Liver (tissue), 10 donors: ENCODE measurements at places on chromosomes 5 and 9.

GRCh38 chr5:149374801-149375200 lies 4.3 kb downstream of the IL17B start:
- no peak for DNase-seq
- no peaks in the 10 kb centered on the region for H3K4me1 ChIP-seq
- H3K36me3 ChIP-seq = no peaks in the 10 kb centered on the region
- H3K27ac ChIP-seq = no peak overlapping the region
- no peaks in the 10 kb centered on the region for H3K27me3 ChIP-seq

GRCh38 chr5:72410688-72411295 lies 90.6 kb downstream of the PTCD2 start:
- no peaks in the 10 kb centered on the region for H3K4me1 ChIP-seq
- H3K27ac ChIP-seq = no peak overlapping the region
- DNase-seq = no peak
- no peak overlapping the region for H3K4me3 ChIP-seq
- no peaks in the 10 kb centered on the region for H3K36me3 ChIP-seq

DNA sequence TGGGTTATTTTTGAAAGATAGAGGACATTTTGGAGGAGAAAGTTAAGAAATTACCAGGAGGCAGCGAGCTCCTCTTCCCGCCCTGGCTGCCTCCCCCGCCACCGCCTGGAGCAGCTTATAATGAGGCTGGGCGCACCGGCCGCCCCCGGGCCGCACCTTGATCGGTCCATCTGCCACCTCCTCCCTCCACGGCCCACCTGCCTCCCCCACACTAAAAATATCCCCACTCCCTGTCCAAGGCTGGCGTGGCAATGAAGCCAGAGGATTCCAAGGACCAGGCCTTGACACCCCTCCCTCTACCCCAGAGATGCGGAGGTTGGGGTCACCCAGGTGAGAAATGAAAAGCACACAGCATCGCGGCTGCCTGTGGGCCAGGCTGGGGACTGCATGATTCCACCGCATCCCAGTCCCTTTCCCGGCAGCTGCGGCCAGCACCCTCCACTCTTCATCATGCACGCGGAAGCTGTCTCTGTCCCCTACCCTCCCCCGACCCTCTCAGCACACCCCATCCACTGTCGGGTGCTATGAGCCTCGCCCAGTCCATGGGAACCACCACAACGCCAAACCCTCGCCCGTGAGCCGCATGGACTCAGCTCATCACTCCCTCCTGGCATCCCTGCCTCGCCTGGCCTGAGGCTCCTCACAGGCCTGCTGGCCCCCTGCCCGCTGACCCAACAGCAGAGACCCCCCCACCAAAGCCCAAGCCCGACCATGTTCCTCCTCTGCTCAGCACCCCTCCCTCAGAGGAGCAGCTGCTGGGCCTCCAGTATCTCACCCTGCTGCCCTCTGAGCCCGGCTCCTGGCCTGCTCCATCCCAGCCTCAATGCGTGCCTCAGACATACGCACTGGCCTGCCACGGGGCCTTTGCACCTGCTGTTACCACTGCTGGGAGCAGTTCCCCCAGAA lies 50.0 kb downstream of the SARDH start:
- no peaks in the 10 kb centered on the region for H3K4me1 ChIP-seq
- no peaks in the 10 kb centered on the region for H3K27me3 ChIP-seq
- H3K27ac ChIP-seq = no peak overlapping the region
- H3K4me3 ChIP-seq = no peak overlapping the region
- H3K36me3 ChIP-seq = peaks cover 64% of the 10 kb centered on the region
- no peak for DNase-seq

GRCh38 chr5:170293273-170293672 lies 4.3 kb downstream of the LCP2 start:
- no peaks in the 10 kb centered on the region for H3K27me3 ChIP-seq
- H3K4me1 ChIP-seq = no peaks in the 10 kb centered on the region
- H3K4me3 ChIP-seq = no peak overlapping the region
- peaks cover 5% of the 10 kb centered on the region for H3K36me3 ChIP-seq

GRCh38 chr5:139131465-139131864 lies 66.7 kb downstream of the SIL1 start:
- no peaks in the 10 kb centered on the region for H3K27me3 ChIP-seq
- H3K4me3 ChIP-seq = no peak overlapping the region
- H3K4me1 ChIP-seq = no peaks in the 10 kb centered on the region
- peaks cover 2% of the 10 kb centered on the region for H3K36me3 ChIP-seq

- DNase-seq = no peak
- H3K4me3 ChIP-seq = no peak overlapping the region
- no peaks in the 10 kb centered on the region for H3K27me3 ChIP-seq
- peaks cover 1% of the 10 kb centered on the region for H3K4me1 ChIP-seq
Measured at GRCh38 chr5:150556859-150557508, 49.1 kb downstream of the NDST1 start.

- no peaks in the 10 kb centered on the region for H3K27me3 ChIP-seq
- no peaks in the 10 kb centered on the region for H3K4me1 ChIP-seq
- no peak for DNase-seq
- H3K4me3 ChIP-seq = no peak overlapping the region
- no peak overlapping the region for H3K27ac ChIP-seq
Measured at GRCh38 chr5:52690236-52690768, 97.4 kb upstream of the ITGA1 start.

DNA sequence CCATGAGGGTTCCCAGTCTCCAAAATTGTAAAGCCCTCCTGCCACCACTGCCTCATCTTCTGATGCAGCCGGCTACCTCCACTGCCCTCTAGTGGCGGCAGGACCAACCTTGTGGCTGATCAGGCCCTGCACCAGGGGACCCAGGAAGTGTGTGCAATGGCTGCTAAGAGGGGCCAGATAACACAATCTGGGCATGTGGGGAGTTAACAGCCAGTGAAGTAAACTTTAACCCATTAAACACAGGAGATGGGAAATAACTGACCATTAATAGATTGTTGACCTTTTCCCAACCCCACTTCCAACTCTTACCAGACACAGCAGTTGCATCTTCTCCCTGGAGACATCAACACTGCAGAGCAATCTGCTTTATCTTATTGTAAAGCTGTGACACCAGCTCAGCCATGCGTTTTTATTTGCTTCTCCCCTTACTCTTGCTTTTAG lies 63.3 kb downstream of the FREM1 start:
- H3K36me3 ChIP-seq = no peaks in the 10 kb centered on the region
- no peak overlapping the region for H3K4me3 ChIP-seq
- DNase-seq = peak; percentile 67
- H3K4me1 ChIP-seq = no peaks in the 10 kb centered on the region

DNA sequence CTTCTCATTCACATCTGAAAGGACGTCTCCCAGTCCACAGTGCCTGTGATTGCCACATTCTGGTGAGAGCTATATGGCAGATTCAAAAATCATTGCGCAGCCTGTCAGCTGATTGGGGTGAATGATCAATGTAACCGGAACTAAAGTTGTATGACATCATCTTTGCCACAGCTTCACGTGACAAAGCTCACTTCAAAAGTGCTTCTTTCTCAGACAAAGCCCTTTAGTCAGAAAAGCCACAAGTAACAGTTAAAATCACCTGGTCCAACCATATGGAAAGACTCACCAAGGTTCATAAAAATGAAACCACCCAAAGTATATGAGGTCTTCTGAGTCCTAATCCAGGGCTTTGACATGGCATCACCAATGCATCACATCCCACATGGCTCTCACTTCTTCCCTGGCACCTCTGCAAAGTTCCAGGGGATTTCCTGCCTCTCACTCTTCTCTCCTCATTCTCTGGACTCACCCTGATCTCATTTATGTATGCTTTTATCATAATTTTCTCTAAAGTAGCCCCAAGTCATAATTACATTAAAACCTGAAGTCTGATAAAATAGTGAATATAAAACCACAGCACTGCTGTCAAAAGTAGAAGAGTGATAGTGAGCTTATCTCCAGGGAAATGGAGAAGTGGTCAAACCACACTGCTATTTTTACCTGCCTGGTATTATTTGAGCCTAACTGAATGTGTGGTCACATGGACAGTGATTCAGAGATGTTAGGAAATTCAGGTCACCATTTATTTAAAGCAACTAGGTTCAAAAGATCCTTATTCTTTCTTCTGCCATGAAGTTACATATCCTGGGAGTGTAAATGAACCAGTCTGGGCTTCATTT lies 193.1 kb upstream of the PTGER4 start:
- H3K36me3 ChIP-seq = no peaks in the 10 kb centered on the region
- H3K4me3 ChIP-seq = no peak overlapping the region
- no peak for DNase-seq
- H3K27me3 ChIP-seq = no peaks in the 10 kb centered on the region

DNA sequence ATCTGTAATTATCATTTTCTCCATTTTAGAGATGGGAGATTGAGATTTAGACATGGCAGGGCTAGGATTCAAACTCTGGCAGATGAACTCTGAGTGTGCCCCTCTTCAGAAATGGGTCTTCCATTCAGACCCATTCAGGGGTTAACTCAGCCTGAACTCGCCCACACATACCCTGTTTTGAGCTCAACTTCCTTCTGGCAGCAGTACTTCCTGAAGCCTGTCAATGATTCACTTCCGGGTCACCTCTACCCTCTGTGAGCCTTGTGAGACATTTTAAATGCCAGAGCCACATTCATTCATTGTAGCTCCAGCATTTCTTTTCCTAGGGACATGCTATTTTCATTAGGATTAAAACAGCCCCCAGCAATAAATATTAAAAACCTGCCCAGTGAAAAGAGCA lies 209.3 kb upstream of the SLC24A2 start:
- H3K4me1 ChIP-seq = no peaks in the 10 kb centered on the region
- H3K27me3 ChIP-seq = no peaks in the 10 kb centered on the region
- no peak for DNase-seq
- no peak overlapping the region for H3K27ac ChIP-seq
- H3K4me3 ChIP-seq = no peak overlapping the region

- no peaks in the 10 kb centered on the region for H3K4me1 ChIP-seq
- H3K27me3 ChIP-seq = no peaks in the 10 kb centered on the region
- H3K4me3 ChIP-seq = no peak overlapping the region
- H3K27ac ChIP-seq = no peak overlapping the region
Measured at GRCh38 chr5:15796557-15796956, 296.6 kb downstream of the FBXL7 start.

DNA sequence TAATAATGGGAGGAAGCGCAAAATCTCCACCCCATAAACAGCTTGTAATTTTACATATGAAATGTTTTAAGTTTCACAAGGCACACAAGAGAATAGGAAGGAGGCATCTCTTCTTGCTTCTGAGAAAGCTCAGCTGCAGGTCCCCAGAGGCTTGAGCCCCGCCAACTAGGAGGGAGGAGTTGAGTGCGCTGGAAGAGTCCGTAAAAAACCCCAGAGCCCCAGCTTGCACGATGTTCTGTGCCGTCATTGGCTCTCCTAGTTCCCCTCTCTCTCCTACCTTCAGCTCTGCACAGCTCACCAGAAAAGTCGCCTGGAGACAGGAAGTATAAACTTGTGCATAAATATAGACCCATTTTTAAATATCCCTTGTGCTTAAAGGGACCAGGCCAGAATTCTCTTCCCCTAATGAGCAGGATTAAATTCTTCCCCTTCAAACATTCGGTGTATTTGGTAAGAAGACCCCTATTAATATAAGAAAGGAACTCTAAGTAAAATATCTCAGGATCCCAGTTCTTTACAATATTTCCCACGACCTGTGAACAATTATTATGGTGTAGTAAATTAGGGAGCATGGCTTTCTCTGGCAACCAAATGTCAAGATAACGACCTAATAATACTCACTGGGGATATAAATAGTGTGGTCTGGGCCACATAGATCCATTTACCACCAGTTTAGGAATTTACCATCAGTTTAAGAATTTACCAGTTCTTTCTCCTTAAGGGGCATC lies 13.7 kb downstream of the GLRX start:
- peaks cover 25% of the 10 kb centered on the region for H3K4me1 ChIP-seq
- no peak overlapping the region for H3K4me3 ChIP-seq
- peak overlapping the region; percentile 9 for H3K27ac ChIP-seq
- no peaks in the 10 kb centered on the region for H3K27me3 ChIP-seq

GRCh38 chr5:33841891-33842290 lies 49.9 kb downstream of the ADAMTS12 start:
- H3K4me1 ChIP-seq = no peaks in the 10 kb centered on the region
- H3K4me3 ChIP-seq = no peak overlapping the region
- H3K36me3 ChIP-seq = no peaks in the 10 kb centered on the region
- H3K27ac ChIP-seq = no peak overlapping the region
- no peak for DNase-seq

DNA sequence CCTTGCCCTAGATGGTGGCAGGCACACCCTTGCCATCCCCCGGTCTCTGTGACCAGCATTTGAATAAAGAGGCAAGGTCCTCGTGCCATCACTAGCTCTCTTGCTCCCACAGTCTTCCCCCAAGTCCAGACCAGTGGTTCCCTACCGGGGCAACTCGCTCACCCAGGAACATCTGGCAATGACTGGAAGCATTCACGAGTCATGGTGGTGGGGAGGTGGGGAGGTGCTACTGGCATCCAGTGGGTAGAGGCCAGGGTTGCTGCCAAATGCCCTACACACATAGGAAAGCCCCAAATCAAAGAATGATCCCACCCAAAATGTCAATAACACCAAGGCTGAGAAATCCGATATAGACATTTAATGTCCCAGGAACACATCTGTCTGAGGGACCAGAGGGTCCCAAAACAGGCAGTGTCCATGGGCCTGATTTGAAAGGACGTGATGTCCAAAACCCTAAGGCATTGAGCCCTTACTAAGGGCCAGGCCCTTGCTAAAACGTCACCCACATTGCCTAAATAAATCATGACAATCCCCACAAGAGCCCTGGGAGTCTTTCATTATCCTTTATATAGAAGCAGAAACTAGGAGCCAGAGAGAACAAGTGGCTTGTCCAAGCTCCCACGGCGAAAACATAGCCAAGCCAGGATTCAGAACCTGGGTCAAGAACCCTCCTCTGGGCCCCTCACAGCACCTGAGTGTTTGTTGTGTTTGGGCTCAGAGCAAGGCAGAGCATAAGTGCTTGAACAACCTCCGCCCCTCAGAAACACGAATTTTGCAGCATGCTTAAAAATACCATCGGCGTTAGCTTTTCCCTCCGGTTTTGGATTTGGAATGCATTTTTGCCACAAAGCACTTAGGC lies 119.3 kb upstream of the WWC1 start:
- DNase-seq = no peak
- H3K4me3 ChIP-seq = no peak overlapping the region
- no peak overlapping the region for H3K27ac ChIP-seq
- H3K27me3 ChIP-seq = no peaks in the 10 kb centered on the region

DNA sequence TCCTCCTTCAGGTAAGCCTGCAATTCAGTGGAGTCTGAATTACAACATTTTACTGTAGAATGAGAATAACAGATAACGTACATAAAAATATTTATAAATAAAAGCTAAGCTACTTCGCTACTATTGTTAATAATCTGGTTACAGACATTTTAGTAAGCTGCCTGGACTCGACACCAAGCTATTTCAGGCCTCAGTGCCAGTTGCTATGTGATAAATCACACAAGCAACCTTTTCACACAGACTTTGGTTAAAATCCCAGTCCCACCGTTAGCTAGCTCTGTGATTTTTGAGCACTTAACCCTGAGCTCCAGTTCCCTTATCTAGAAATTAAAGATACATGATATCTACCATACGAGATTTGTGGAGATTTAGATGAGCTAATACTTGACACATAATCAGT lies 99.9 kb downstream of the RFK start:
- no peak for DNase-seq
- no peaks in the 10 kb centered on the region for H3K4me1 ChIP-seq
- H3K4me3 ChIP-seq = no peak overlapping the region
